ENCODE measurements at places on chromosomes 1 and 21.

DNA sequence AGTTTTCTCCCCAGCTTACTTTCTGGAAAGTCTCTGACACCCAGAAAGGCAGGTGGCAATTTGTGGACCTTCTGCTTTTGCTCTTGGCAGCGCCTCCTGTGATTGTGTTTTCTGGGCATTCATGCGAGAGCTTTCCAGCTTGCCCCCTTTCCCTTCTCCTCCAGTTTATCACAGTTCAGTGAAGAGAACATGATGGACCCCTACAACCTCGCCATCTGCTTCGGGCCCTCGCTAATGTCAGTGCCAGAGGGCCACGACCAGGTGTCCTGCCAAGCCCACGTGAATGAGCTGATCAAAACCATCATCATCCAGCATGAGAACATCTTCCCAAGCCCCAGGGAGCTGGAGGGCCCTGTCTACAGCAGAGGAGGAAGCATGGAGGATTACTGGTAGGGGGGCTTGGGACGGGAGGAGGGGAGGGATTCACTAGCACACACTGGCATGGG, 24.3 kb upstream of the IKBKE start:
- no peak for DNase-seq

DNA sequence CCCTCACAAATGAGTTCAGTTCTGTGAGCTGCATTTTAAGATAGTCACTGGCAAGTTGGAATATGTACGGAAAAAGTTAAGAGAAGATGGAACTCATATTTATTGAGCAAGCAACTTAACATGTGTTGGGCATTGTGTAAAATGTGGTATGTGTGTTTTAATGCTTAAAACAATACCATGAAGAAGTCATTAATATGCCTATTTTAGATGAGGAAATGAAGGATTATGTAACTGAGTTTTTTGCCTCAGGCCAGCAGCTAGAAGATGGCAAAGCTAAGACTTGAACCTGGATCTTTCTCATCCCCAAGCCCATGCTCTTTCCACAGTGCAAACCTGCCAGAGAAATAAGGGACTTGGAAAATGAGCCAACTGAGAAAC, 48.9 kb downstream of the SPATA46 start:
- no peak for DNase-seq

DNA sequence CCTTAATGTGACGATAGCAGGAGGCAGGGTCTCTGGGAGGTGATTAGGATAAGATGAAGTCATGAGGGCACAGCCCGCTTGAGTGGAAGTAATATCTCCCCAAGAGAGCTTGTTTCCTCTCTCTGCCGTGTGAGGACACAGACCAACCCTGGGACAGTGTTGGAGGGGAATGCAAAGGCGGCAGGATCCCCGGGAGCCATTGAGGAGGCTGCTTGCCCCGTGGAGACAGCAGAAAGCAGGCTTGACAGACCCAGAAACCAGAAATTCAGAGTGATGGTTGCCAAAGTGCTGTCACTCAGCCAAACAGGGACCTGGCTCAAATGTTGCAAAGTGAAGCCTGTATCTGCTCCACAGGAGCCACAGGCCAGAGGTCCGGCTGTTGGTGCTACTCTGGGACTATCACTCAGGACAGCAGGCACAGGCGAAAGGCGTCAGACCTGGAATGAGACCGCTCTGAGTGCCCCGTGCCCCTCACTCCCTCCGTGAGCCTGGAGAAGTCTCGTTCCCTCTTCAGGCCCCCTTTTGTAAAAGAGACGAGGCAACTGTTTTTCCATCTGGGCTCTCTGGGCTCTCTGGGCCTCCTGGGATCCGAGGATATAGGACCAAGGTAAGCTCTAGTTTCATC, 96.6 kb upstream of the VANGL1 start:
- no peak for DNase-seq

DNA sequence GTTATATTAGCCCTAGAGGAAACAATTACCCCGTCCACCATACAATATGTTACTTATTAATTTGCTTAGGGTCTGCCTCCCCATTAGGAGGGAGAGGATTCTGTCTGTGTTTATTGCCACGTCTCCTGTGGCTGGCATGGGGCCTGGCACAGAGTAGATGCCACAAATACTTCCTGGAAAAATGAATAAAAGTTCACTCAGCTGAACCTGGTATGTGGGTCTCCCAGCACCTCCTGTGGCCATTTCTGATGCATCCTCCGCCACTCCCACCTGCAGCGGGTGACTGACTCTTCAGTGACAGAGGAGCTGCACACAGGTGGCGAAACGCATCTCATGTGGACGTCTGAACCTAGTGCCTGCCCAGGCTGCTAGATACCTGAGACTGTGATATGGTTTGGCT, 112.7 kb downstream of the CLIC6 start:
- no peak for DNase-seq

- DNase-seq, result no peak
Observed at GRCh38 chr21:46317710-46318463, 5.8 kb downstream of the C21orf58 start.

- DNase-seq, result no peak
Observed at GRCh38 chr21:42081931-42082381, 10.8 kb downstream of the UMODL1 start.
